ENCODE measurements at places on chromosomes 5 and 9. TPM values are rescaled to one million over a fixed set of nuclear protein-coding genes. Genes with fewer than 3 reads are reported as not detected.

The NXNL2 gene
- not detected for total RNA-seq

The FBXL17 gene
- 8.7 TPM for total RNA-seq

The FAM78A gene
- total RNA-seq: 0.24 TPM

The KCNN2 gene
- total RNA-seq: 0.96 TPM

The NME5 gene
- 1.7 TPM for total RNA-seq

The ASS1 gene
- 19.2 TPM for total RNA-seq

The OSMR gene
- 43.8 TPM for total RNA-seq

The NREP gene
- 119 TPM for total RNA-seq
